ENCODE measurements at places on chromosomes 2 and 18. TPM values are rescaled to one million over a fixed set of nuclear protein-coding genes. Genes with fewer than 3 reads are reported as not detected.

DNA sequence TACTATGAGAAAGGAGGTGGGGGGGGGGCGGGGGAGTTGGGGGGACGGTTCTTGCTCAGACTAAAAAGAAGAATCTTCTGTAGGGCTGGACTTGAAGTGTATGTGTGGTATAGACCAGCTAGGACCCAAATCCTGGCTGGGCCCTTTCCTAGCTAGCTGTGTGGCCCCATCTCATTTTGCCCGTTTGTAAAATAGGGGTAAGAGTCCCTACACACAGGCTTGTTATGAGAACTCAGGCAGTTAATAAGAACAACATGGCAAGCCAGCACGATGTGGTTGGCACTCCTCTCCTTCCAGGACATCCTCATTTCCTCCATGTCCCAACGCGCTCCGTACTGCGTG is 1.1 kb downstream of the EVA1A start:
- DNase-seq, result no peak

DNA sequence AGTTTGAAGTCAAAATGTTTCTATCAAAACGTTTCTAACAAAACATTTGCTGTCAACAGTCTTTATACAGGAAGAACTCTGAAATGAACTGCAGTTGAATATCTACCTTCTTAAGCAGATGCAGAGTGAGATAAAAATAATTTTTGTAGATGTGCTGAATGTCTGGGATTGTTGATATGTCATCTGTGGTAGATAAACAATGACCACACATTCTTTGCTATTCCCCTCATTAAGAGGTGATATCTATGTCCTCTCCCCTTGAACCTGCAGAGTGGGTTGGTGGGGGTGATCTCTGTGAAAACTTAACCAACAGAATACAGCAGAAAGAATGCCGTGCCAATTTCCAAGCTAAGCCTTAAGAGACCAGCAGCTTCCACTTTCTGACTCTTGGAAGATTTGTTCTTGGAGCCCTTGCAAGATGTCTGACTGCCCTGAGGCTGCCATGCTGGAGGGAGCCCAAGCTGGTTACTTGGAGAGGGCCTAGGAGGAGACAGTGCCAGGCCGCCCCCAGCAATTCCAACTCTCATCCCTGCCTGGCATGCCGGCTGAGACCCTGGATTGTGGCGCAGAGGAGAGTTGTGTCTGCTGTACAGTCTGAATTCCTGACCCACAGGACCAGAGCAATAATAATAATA is 80.8 kb downstream of the COLEC12 start:
- no peak for DNase-seq

DNA sequence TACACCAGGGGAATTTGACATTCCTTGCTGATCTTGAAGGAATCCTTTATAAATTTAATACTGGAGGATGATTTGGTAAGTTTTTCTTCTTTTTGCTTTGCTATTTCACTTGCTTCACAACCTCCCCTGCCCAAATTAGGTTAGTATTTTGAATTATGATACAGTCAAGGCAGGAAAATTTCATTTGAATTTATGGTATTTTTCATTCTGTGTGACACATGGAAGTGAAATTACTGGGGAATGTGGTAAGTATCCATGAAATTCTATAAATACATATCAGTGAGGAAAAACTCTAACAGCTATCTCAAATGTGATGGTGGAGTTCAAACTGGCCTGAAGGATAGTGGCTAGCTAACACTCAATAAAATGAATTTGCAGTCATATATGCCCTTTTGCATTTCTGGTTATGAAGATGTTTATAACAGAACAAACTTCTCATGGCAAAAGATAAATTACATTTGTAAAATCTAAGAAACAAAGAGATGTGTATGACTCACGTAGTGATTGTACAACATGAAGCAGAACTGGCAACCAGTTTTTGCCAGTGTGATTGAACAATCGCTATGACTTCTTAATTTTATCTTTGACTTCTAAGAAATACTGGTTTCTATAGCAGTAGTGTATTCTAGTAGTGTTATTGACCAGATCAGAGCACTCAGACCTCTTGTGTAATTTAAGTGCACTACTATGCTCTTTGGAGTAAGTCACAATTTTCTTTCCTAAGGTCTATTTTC is 152.6 kb downstream of the IKZF2 start:
- DNase-seq, result no peak

GRCh38 chr2:212708355-212708754 is 169.8 kb upstream of the ERBB4 start:
- no peak for DNase-seq

The CPS1 gene
- 6.0 TPM for total RNA-seq

The TMEM185B gene
- 27.3 TPM for total RNA-seq

DNA sequence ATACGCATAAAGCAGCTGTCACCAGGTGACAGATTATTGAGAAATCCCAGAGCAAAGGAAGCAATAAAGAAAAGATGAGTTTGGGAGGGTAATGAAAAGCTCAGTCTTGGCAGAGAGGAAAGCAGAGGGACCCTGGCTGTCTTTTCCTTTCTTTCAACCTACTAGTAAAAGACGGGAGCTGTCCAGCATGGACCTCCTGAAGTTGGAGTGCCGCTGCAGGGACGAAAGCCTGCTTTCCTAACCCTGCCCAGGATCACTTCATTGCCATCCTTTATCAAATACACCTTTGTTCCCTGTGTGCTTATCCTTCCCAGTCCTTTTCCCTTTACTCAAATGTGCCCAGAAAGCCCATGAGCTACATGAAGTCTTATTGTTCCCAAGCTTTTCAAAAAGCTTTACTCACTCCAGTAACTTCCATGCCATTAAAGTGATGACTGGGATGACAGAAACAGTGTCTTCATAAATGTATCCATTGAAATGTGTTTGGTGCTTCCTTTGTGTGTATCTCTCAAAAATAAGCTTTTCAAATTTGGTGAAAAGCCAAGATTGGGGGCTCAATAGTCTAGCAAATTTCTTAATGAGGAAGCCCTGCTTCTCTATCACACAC is 3.7 kb upstream of the SPR start:
- no peak for DNase-seq
